ENCODE measurements at places on chromosomes 2 and 18.

DNA sequence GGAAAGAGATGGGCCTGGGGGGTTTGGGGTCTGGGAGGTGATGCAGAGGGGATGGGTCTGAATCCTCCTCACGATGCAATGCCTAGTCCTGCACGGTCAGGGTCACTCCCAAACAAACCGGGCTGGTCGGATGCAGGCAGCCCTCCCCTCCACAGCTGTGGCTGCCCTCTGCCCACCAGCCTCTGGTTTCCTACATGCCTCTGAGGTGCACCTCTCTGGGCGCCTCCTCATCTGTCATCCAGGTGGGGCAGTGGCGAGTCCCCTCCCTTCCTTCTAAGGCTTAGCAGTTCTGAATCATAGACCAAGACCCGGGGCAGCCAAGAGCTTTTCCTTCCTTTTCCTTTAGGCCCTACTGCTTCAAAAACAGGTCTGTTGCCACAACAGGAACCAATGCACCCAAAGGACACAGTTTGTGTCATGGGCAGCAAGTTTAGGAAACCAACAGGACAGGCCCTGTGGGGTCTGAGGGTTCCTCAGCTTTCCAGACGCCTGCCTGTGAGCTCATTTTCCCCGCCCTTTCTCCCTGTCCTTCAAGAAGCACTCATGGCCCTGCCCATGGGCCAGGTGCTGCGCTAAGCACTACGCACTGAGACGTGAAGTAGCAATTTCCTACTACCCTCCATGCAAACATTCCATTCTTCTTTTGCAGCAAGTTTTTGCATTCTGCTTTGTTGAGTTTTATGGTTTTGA lies 6.5 kb upstream of the MAL start:
- H3K4me3 ChIP-seq: no peak overlapping the region
- peaks cover 29% of the 10 kb centered on the region for H3K4me1 ChIP-seq
- no peak for DNase-seq
- H3K27me3 ChIP-seq: no peaks in the 10 kb centered on the region
- H3K36me3 ChIP-seq: no peaks in the 10 kb centered on the region

DNA sequence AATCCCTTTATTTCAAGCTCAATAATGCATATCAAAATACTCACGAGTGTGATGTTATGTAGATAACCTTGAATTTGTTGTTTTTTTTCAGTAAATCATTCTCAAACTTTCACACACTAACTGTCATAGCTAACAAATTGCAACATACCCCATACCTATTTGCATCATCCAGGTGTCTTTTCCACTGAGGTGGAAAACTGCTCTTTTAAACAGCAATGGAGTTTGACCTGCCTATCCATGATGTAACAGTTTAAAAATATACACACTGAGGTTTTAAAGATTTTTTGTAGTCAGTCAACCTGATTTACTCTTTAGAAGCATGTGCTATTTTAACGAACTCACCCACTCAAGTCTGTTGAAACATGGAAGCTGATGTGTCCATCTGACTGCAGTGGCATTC lies 298.7 kb downstream of the RND3 start:
- no peak for DNase-seq
- H3K4me1 ChIP-seq: no peaks in the 10 kb centered on the region
- H3K27me3 ChIP-seq: no peaks in the 10 kb centered on the region

DNA sequence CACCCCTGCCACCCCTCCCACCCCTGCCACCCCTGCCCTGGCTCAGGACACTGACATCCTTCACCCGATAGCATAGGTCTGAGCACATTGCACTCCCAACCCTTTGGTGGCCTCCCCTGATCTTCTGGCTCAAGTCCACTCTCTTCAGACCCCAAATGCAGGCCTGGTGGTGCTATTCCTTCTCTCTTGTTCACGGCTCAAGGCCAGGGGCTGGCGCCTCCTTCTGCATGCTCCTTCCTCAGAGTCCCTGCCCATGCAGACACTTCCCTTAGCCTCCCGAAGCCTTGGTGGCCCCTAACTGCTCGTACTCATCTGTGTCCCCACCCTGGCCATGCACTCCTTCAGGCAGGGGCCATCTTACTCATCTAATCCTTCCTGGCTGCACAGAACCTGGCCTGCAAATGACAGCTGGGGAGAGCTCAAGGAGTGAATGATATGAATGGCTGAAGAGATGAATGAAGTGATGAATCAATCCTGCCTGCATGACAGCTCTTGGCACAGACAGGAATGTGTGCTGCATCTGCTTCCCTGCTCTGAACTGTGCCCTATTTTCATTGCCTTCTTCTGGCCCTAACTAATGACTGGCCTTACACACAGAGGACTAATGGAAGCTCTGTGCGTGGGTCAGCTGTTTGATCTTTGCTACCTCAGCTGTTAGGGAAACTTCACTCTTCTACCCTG lies 290.8 kb downstream of the DYSF start:
- no peaks in the 10 kb centered on the region for H3K4me1 ChIP-seq
- no peak overlapping the region for H3K4me3 ChIP-seq
- no peaks in the 10 kb centered on the region for H3K36me3 ChIP-seq
- H3K27me3 ChIP-seq: peaks cover 10% of the 10 kb centered on the region
- DNase-seq: no peak

- no peaks in the 10 kb centered on the region for H3K36me3 ChIP-seq
- H3K4me1 ChIP-seq: no peaks in the 10 kb centered on the region
- H3K27ac ChIP-seq: no peak overlapping the region
- no peak for DNase-seq
These were observed 245.2 kb upstream of the REG3G start for GRCh38 chr2:78780256-78780655.

DNA sequence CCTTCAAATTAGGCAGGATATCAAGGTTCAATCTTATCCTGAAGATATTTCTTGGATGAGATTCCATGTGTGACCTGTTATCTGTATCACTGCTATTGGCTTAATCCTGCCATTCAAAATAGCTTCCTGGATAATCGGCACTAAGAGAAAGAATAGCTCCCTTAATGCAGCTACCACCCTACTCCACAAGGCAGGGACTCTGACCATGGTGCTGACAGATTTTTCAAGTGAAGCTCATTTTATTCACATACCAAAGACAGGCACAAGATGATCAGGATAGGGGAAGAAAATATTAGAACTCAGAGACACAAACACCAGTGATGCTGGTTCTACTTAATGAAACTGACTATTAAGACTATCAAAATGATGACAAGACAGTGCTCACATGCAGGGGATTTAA lies 74.9 kb downstream of the ORC4 start:
- no peak overlapping the region for H3K27ac ChIP-seq
- no peaks in the 10 kb centered on the region for H3K4me1 ChIP-seq
- H3K4me3 ChIP-seq: no peak overlapping the region
- no peaks in the 10 kb centered on the region for H3K27me3 ChIP-seq
- H3K36me3 ChIP-seq: peaks cover 56% of the 10 kb centered on the region

- no peak for DNase-seq
- no peak overlapping the region for H3K27ac ChIP-seq
- H3K36me3 ChIP-seq: no peaks in the 10 kb centered on the region
- no peak overlapping the region for H3K4me3 ChIP-seq
These were observed 151.6 kb downstream of the TMEM18 start for GRCh38 chr2:525611-526010.

DNA sequence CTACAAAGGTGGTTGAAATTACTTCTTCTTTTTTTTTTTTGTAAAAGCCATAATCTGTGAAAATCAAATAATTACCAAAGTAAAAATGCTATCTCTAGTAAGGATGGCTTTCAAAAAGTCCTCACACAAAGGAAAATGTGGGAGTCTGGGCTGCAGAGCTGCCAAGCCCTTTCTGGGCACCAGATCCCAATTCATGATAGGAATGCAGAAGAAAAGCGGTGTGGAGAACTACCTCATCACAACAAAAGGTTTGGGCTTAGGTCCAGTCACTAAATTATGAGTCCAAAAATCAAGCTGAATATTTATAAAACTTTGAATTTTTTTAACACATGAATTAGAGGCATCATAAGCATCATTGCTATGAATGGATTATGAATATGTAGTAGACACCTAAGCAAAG lies 30.8 kb upstream of the EPHA4 start:
- peaks cover 16% of the 10 kb centered on the region for H3K27me3 ChIP-seq
- no peak overlapping the region for H3K4me3 ChIP-seq
- no peak overlapping the region for H3K27ac ChIP-seq
- H3K4me1 ChIP-seq: no peaks in the 10 kb centered on the region
- DNase-seq: no peak

- DNase-seq: no peak
- H3K36me3 ChIP-seq: no peaks in the 10 kb centered on the region
- H3K4me1 ChIP-seq: no peaks in the 10 kb centered on the region
- H3K4me3 ChIP-seq: no peak overlapping the region
These were observed 158.9 kb downstream of the PRPF40A start for GRCh38 chr2:152558158-152558984.

DNA sequence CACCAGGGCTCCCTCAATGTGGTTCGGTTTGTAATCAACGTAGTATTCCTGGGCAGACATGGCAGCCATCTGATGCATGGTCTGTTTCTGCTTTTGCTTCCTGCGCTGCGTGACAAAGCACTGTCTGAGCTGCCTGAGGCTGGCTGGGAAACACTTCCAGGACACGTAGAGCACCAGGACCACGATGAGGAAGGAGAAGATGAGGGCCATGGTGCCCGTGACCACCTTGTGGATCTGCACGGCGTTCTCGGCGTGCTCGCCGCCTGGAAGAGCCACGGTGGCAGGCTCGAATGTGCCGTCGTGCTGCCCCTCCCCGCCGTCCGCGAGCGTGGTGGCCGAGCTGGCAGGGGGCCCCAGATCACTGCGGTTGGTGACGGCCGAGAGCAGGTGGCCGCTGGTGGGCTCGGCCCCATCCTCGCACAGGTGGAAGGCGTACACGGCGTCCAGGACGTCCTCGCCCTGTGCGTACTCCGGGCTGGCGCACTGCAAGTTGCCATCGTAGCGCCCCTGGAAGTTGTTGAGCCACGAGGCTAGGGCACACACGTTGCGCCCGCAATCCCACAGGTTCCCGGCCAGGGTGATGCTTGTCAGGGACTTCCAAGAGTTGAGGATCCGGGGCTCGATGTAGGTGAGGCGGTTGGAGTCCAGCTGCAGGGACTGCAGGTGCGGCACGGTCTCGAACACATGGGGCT lies 2.1 kb downstream of the LRRTM1 start:
- no peak overlapping the region for H3K27ac ChIP-seq
- H3K4me3 ChIP-seq: no peak overlapping the region
- peaks cover 59% of the 10 kb centered on the region for H3K27me3 ChIP-seq
- no peaks in the 10 kb centered on the region for H3K36me3 ChIP-seq
- no peak for DNase-seq
- no peaks in the 10 kb centered on the region for H3K4me1 ChIP-seq

GRCh38 chr2:9201185-9201891 lies 5.3 kb upstream of the ASAP2 start:
- H3K4me3 ChIP-seq: no peak overlapping the region
- peaks cover 78% of the 10 kb centered on the region for H3K27me3 ChIP-seq
- no peak overlapping the region for H3K27ac ChIP-seq
- no peak for DNase-seq
- no peaks in the 10 kb centered on the region for H3K36me3 ChIP-seq

GRCh38 chr18:23784832-23785245 lies 95.6 kb downstream of the LAMA3 start:
- no peaks in the 10 kb centered on the region for H3K4me1 ChIP-seq
- H3K4me3 ChIP-seq: no peak overlapping the region
- no peak for DNase-seq

DNA sequence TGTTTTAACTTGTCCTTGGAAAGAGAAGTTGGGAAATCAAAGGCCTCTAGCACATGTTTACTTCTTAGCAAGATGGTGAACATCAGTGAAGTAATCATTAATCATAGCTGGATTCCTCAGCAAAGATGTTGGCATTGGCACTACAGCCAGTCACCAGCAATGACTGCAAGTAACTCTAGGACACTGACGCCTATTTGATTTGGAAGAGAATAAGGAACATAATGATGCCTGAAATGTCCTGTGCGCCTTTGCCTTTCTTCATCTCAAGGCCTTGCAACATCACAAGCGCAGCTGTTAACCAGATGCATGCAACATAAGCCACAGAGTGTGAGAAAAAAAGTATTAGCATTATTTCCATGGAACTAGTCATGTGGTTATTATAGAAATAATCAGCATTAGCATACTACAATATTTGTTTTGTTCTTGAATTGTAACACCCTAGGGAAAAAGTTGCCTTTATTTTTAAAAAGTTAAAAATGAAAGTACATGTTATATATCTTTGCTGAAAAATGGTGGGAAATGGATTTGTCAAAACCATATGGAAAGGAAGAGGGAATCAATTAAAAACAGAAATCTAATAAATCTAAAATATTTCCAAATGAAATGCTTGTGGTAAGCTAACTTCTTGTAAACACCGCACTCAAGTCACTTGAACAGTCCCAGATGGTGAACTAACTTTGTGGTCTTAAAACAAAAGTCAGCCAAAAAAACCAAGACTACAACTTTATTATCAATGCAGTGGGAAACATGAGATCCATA lies 55.6 kb downstream of the THADA start:
- no peak overlapping the region for H3K27ac ChIP-seq
- DNase-seq: no peak
- peaks cover 57% of the 10 kb centered on the region for H3K36me3 ChIP-seq
- H3K4me3 ChIP-seq: no peak overlapping the region
- H3K27me3 ChIP-seq: no peaks in the 10 kb centered on the region

GRCh38 chr2:118122594-118123281 lies 34.5 kb downstream of the INSIG2 start:
- no peak overlapping the region for H3K4me3 ChIP-seq
- no peaks in the 10 kb centered on the region for H3K36me3 ChIP-seq
- DNase-seq: no peak
- H3K27me3 ChIP-seq: peaks cover 34% of the 10 kb centered on the region

GRCh38 chr2:10132043-10132575 lies 9.6 kb downstream of the RRM2 start:
- H3K27ac ChIP-seq: peak overlapping the region; percentile 28
- H3K27me3 ChIP-seq: no peaks in the 10 kb centered on the region
- no peak overlapping the region for H3K4me3 ChIP-seq
- DNase-seq: no peak

- no peak overlapping the region for H3K27ac ChIP-seq
- no peak overlapping the region for H3K4me3 ChIP-seq
- peaks cover 60% of the 10 kb centered on the region for H3K36me3 ChIP-seq
These were observed 71.3 kb downstream of the ASXL2 start for GRCh38 chr2:25806941-25807340.

DNA sequence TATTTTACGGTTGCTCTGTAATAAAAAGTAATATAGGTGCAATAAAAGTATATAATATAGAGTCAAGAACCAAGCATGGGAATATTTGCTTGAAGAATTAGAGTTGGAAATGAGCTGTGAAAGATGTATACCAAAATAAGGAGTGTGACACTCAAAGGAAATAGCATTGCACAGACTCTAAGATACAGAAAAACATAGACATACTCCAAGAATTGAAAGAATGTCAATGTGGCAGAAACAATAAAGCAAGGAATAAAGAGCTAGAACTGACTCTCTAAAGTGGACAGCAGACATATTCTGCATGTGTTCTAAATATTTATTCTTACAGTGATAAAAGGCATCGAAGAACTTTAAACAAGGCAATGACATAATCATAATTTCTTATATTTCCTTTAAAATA lies 561.1 kb upstream of the SETBP1 start:
- no peaks in the 10 kb centered on the region for H3K36me3 ChIP-seq
- no peaks in the 10 kb centered on the region for H3K27me3 ChIP-seq
- no peaks in the 10 kb centered on the region for H3K4me1 ChIP-seq
- DNase-seq: no peak
- no peak overlapping the region for H3K27ac ChIP-seq

GRCh38 chr18:686339-687111 lies 25.9 kb downstream of the ENOSF1 start:
- H3K27me3 ChIP-seq: no peaks in the 10 kb centered on the region
- DNase-seq: no peak
- H3K4me3 ChIP-seq: no peak overlapping the region

- H3K27ac ChIP-seq: no peak overlapping the region
- no peaks in the 10 kb centered on the region for H3K27me3 ChIP-seq
- no peak for DNase-seq
- no peaks in the 10 kb centered on the region for H3K4me1 ChIP-seq
- no peak overlapping the region for H3K4me3 ChIP-seq
These were observed 53.2 kb downstream of the CSRNP3 start for GRCh38 chr2:165522719-165523118.
